Hippocampal formation (tissue), 2 donors: ENCODE measurements at places on chromosomes 5 and 9.

DNA sequence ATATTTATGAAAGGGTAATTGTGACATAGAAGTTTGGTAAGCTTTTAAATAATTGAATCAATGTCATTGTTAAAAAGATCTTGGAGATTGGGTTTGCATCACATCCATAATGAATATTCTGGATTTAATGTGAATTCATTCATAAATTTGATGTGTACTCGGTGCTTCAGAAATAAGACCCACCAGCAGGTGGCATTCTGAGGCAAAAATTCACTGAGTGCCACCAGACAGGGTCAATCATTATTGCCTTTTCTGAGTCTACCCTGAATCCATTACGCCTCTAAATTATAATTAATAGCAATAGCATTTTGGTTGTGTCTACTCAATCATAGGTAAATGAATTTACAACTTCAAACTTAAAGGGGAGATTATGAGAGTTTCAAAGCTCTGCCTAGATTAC, 1.0 kb downstream of the TRPC7 start:
- DNase-seq: no peak

DNA sequence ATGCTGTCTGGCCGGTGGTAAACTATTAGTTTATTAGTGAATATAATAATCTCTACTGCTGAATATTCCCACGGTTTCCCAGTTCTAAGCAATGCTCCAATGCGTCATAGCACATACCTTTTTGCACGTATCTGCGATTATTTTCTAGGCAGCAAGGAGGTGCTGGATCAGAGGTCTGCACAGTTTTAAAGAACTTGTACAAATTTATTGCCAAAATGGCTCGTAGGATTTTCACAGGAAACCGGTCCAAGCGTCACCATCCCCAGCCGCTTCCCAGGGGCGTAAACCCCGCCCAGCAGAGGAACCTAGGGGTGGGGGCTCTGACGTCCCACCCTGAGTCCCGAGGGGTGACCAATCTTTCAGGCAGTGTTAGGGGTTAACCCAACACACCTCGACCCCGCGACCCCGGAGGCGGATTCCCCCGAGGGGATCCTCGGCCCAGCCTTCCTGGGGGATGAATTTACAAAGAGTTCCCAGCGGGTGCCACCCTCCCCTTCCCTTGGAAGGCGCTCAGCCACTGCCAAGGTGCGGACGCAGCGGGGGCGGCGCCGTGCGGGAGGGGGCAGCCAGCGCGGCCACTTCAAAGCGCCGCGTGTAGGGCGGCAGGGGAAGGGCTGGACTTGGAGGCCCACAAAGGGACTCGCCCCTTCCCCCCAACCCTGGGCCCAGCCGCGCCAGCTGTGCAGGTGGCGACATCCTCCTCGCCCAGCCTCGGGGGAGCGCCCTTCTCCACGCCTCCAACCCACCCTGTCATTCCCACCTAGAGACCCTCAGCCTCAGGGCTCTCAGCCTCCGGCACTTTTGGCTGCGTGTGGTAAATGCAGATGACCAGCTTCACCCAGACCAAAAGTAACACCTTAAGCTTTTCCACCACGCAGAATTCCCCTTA, 43.5 kb upstream of the TCF7 start:
- DNase-seq: no peak

DNA sequence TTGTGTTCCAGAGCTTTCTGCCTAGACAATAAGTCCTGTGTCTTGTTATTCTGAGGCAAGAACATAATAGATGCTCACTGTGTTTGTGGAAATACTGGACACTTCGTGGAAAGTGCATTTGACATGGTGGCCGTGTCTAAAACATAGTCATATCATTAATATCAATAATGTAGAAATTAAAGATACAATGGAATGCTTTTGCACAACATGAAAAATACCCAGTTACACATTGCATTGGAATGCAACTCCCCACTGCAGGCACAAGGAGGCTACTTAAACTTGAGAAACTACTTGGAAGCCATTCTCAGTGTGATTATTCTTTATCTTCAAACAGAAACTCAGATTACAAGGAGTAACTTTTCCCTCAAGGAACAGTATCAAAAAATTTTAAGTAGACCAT, 145.3 kb upstream of the ZNF462 start:
- no peak for DNase-seq

DNA sequence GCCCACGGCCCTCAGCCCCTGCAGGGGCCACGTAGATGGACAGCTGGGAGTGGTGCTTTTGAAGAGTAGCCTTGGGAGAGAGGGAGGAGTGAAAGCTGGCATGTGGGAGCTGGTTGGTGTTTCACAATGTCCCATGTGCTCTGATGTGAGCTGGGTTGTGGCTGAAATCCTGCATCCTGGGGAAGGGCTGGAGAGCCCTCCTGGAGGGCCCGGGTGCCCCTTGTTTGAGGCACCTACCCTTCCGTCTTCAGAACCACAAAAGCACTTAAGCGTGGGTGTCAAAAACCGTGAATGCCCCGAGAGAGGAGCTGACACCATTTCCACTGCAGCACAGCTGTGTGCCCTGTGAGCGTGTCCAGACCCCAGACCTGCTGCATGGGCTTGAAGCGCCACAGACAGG, 199.1 kb upstream of the ZNF618 start:
- DNase-seq: no peak

DNA sequence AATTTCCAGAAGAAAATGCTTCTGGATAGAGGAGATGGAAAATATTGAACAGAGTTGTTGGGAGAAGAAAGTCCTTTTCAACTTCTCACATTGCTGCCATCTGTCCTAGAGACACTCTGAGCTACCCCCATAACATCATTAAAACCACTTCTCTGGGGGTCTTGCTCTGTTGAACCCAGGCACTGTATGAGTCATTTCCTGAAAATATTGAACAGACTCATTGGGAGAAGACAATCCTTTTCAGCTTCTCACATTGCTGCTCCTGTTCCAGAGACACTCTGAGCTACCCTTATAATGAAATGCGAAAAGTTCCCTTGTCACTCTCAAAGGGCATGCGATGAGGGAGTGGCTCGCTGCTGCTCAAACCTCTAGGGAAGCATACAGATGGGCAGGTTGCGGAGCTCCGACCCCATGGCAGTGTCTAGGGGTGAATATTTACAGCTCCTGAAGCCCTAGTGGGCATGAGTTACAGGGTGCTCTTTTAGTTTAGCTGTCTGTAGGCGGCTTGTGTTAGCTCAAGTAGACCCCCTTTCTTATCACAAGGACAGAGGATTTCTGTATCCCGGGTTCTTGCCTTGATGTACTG, 90.7 kb downstream of the CDKN2A start:
- no peak for DNase-seq

- no peak for DNase-seq
Observed at GRCh38 chr9:127437497-127438264, 13.5 kb downstream of the ZNF79 start.
